ENCODE measurements at places on chromosomes 5 and 9.

DNA sequence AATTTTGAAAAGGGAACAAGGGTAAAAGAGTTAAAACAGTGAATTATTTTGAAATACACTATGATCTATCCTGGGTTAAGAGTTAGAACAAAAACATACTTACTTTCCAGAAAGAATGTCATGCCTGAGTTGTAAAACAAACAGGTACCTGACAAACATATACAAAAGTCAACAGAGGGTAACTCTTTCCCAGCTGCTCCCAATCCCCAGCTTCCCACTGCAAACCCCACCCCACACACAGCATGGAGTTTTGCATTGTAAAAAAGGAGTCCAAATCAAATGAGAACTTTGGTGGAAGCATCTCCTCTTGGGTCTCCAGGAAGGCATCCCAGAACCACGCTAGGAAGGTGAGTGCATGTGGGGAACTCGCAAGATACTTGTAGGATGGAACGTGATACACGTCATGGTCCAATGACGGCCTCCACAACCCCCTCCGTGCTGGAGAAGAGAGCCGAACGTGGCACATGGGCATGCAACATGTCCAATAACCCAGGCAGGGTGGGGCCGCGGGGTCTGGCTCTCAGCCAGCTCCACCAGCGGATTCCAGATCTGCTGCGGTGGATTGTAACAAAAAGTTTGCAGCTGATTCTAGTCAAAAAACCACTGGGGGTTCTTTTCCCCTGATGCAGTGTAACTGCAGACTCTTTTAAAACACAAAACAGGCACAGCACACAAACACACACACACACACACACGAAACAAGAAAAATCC lies 55.8 kb downstream of the EPB41L4B start:
- DNase-seq = peak; percentile 62

- DNase-seq = no peak
Measured at GRCh38 chr5:19498852-19499251, 489.1 kb downstream of the CDH18 start.

- DNase-seq = no peak
Measured at GRCh38 chr9:133731876-133732638, 6.1 kb downstream of the SARDH start.

DNA sequence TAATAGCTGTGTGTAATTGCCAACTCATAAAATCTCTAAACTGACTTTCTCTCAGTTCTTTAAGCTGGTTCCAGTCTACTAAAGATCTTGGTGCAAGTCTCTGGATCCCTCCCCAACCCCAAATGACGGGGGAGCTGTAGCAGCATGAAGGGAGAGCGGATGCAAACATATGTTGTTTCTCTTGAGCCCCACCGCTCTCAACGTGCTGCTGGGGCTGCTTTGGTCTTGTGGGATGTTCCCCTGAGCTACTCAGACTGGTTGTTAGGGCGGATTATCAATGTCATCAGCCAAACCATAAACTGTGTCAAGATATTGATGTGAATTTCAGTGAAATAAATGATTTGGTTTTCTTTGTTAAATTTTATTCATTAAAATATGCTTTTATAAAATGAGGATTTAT lies 40.9 kb upstream of the APC start:
- no peak for DNase-seq

GRCh38 chr5:2886531-2886930 lies 135.1 kb upstream of the IRX2 start:
- DNase-seq = no peak
